ENCODE measurements at places on chromosomes 4 and X. TPM values are rescaled to one million over a fixed set of nuclear protein-coding genes. Genes with fewer than 3 reads are reported as not detected.

ASB5 gene
- polyA plus RNA-seq = 0.08 TPM

NLGN4X gene
- 0.49 TPM for polyA plus RNA-seq

ATP1B4 gene
- not detected for polyA plus RNA-seq

RTL9 gene
- polyA plus RNA-seq = not detected

SSX3 gene
- polyA plus RNA-seq = not detected

YIPF7 gene
- polyA plus RNA-seq = not detected

MPP1 gene
- 80.3 TPM for polyA plus RNA-seq

RLIM gene
- polyA plus RNA-seq = 2.7 TPM

SLC4A4 gene
- polyA plus RNA-seq = 84.1 TPM
